ENCODE measurements at places on chromosomes 5 and 9.
A peak's percentile ranks its signal among the peaks of the same experiment; 100 is the strongest.

GRCh38 chr9:123331346-123332060 lies 24.5 kb upstream of the CRB2 start:
- DNase-seq = no peak

GRCh38 chr5:91468651-91469422 lies 85.7 kb upstream of the ARRDC3 start:
- no peak for DNase-seq

DNA sequence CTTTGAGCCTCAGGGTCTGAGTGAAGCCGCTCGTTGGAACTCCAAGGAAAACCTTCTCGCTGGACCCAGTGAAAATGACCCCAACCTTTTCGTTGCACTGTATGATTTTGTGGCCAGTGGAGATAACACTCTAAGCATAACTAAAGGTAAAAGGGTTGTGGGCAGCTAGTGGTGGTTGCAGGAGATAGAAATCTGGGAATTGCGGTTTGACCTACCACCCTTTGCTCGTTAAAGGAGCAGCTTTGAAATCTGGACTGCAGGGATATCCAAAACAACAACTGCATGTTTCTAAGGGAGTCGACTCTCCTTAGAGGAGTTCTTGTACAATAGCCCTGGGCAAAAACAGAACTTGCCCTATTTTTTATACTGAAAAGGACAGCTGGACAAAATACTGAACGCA lies 19.0 kb downstream of the ABL1 start:
- no peak for DNase-seq

DNA sequence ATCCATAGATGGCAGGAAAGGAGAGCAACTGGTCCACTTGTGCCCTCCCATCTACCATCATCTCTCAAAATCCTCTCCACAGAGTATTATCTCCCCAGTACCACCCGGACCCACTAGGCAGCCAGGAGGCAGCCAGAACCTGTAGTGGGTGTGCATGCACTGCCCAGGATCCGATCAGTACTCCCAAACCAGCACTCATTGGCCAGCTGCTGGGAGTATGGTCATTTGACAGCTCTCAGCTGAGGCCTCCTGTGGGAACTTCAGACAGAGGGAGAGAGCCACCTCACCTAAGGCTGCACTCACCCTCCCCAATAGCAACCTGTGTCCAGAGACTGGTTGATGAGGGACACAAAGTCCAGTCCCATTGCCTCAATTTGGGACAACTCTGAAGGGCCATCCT lies 286.0 kb downstream of the TRIM36 start:
- no peak for DNase-seq

DNA sequence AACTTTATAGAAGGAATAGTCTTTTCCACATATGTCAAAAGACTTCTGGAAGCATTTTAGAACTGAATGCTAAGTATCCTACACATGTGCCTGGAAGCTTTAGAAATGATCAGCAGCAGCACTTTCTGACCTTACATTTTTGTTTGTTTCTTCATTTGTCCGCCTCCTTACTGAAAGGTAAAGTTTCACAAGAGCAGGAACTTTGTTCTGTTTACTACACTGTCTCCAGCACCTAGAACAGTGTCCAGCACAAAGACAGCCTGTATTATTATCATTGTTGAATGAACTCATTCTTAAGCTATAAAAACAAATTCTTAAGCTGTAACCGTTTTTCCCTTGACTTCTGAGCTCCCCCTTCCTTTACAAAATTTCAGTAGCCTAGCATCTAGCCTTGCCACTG lies 14.8 kb downstream of the PIP5K1B start:
- DNase-seq = no peak

DNA sequence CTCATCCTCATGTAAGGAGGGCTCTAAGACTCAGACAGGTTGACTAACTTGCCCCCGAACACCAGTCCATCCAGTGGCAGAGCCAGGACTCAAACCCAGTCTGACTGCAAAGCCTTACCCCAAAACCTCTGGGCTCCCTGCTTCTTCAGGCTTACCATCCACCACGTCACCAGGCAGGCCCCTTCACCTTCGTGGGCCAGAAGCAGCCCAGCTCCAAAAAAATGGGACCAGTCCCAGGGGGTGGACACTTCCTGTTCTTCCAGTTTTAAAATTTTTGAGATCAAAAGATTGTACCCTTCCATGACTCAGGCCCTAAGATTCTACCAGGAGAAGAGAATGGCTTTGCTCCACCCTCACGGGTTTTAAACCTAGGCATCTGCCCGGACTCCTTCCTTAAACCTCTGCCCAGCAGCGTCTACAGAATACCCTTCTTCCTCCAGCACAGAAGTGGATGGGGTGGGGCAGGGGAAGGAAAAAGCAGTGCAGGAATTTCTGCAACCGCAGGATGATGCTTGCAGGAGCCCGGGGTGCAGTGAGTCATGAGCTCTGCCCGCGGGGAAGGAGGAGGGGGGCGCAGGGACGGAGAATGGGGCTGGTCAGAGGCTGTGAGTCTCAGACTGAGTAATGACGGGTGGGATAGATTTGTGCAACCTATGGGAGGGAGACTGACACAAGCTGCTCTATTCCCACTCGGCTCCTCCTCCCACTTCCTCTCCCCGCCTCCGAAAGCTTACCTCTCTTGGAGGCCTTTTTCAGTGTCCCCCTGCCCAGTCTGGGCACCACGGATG lies 50.4 kb upstream of the STXBP1 start:
- DNase-seq = peak; percentile 95

DNA sequence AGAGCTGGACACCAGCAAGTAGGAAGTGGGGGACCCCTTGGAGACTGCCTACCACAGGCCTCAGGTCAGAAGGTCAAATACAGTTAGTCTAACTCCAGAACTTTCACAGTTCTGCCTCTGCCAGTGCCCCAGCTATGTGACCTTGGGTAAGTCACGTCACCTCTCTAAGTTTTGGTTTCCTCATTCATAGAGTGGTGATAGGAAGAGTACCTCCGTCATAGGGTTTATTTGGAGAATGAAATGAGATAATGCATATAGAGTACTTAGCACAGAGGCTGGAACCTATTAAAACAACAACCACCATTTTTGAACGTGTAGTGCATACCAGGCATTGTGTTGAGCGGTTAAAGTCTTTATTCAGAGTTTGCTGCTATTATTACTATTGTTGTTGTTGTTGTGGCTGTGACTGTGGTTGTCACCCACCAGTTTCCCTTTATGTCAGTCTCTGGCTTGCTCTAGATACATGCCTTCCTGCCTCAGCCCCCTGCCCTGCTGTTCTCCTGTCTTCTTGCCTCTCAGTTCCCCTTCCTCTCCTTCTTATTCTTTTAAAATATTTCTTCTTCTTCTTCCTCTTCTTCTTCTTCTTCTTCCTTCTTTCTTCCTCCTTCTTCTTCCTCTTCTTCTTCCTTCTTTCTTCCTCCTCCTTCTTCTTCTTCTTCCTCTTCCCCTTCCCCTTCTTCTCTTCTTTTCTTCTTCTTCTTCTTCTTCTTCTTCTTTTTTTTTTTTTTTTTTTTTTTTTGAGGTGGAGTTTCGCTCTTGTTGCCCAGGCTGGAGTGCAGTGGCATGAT lies 67.8 kb downstream of the RALGPS1 start:
- DNase-seq = no peak

GRCh38 chr5:139481580-139482049 lies 943 bp downstream of the STING1 start:
- no peak for DNase-seq

DNA sequence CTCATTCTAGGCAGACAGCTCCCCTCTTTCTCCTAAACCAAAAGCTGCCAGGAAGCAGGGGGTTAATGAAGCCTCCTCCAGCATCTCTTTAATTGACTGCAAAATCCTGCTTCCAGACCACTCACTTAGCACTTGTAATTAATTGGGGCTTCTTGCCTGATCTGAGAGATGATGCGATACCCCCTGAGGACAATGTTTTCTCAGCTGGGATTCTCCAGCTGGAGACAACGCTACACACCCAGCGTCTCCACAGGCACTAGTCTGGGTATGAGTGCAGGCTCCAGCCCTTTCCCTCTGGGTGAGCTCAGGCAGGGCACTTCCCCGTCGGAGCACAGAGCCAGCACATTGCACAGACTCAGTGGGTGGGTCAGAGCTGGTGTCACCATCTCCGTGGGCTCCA lies 16.1 kb downstream of the CPLX2 start:
- no peak for DNase-seq

- no peak for DNase-seq
Observed at GRCh38 chr5:171317230-171317629, 8.2 kb downstream of the TLX3 start.

GRCh38 chr5:98263084-98263483 lies 510.4 kb upstream of the RGMB start:
- no peak for DNase-seq

DNA sequence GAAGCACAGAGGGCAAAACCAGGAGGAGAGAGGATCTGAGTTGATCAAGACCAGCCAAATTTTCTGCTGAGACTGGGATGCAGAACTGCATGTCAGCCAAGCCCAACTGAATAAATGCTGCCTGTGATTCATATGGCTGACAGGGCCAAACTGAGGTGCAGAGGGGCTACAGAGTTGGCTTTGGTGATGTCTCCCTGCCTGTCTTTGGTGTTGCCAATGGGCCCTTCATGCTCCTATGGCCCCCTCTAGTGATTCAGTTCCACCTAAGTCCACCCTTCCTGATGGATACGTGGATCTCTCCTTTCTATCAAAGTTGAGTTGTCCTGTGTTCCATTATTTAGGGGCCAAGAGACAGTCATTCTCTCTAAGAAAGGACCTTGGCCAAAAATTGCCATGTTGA lies 163.6 kb upstream of the TLE4 start:
- DNase-seq = no peak

DNA sequence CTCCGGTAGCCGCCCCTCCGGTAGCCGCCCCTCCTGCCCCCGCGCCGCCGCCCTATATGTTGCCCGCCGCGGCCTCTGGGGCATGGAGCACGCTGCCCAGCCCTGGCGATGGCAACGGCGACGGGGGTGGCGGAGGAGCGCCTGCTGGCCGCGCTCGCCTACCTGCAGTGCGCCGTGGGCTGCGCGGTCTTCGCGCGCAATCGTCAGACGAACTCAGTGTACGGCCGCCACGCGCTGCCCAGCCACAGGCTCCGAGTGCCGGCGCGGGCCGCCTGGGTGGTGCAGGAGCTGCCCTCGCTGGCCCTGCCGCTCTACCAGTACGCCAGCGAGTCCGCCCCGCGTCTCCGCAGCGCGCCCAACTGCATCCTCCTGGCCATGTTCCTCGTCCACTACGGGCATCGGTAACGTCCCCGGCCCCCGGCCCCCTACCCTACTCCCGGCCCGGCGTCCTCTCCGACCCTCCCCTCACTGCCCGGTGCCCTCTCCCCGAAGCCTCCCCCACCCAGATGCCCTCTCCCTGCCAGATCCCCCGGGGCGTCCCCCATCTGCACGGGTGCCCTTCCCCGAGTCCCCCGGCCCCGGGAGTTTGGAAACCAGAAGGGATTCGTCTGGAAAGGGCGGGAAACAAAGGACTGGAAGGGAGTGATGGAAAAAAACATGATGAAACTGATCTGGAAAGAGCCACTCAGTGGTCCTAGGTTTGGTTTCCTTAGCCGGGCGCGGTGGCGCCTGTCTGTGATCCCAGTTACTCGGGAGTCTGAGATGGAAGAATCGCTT lies 417 bp downstream of the SRD5A1 start:
- peak; percentile 48 for DNase-seq

- no peak for DNase-seq
Observed at GRCh38 chr5:53884417-53884816, 324.0 kb downstream of the NDUFS4 start.

- no peak for DNase-seq
Observed at GRCh38 chr5:159533197-159533596, 202.9 kb upstream of the IL12B start.

- DNase-seq = peak; percentile 33
Observed at GRCh38 chr5:145811834-145812625, 23.1 kb downstream of the PRELID2 start.

GRCh38 chr5:90326995-90327394 lies 82.6 kb downstream of the CETN3 start:
- DNase-seq = no peak

GRCh38 chr9:132241483-132241839 lies 79.6 kb downstream of the NTNG2 start:
- DNase-seq = no peak

DNA sequence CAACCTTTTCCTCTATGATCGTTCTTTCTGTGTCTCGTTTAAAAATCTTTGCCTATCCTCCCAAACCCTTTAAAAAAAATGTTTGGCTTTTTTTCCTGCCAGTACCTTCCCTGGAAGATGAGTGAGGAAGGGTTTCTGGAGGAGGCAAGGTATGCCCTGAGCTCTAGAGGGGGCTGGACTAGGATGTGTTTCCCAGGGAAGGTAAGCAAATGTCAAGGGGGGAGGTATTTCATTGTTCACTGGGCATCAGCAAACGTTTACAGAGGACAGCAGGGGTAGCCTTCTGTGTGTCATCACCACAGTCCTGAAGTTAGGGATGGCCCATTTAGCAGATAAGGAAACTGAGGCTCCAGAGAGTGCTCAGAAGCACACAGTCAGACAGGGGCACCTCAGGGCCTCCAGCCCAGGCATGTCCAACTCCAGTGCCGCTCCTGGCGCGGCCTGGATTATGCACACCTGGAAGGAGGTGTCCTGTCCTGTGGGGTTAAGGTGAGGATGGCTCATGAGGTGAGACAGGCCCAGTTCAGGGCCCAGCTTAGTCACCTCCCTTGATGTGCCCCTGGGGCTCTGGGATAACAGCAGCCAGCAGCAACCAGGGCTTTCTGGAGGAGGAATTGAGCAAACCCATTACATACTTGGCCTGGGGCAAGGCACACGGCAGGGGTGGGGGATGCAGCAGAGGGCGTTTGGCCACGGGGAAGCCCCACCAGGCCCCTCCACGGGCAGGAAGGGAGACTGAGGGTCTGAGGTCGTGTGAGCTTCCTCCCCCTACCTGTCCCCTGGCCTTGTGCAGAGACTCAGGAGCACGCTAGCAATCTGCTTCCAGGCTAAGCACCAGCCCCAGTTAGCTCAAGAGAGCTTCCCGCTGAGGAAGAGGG lies 100.3 kb upstream of the LMX1B start:
- DNase-seq = no peak

- no peak for DNase-seq
Observed at GRCh38 chr5:99314721-99315120, 385.9 kb upstream of the CHD1 start.

DNA sequence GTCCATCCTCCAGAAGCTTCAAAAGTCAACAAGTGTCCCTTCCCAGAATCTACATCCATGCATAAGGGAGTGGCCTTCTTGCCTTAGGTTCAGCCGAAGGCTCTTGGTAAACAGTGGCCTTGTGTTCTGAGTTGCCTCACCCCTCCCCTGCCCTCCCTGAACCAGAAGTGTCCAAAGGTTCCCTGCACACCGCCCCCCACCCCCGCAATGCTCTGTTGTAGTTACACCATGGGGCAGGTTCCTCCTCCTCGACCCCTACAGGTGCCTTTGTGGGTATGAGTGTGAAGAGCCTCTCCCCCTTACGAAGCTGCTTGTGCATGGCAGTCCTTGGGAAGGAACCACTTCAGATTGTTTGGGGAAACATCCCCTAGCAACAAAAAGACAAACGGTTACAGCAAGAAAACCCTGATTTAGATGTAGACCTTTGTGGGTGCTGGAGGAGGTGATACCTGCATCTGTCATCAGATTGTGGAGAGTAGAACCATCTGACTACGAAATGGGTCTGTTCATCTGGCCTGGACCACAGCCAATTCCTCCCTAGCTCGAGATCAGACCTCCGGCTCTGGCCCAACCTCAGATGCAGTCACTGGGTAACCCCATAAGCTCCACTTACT lies 7.1 kb downstream of the SPACA9 start:
- DNase-seq = no peak
